Left renal cortex interstitium (tissue), 4 donors: ENCODE measurements at places on chromosomes 3 and 15.
A peak's percentile ranks its signal among the peaks of the same experiment; 100 is the strongest.

- DNase-seq = no peak
Observed at GRCh38 chr3:61580982-61581643, 19.7 kb downstream of the PTPRG start.

GRCh38 chr3:53142986-53143385, 12.8 kb upstream of the RFT1 start:
- no peak for DNase-seq

DNA sequence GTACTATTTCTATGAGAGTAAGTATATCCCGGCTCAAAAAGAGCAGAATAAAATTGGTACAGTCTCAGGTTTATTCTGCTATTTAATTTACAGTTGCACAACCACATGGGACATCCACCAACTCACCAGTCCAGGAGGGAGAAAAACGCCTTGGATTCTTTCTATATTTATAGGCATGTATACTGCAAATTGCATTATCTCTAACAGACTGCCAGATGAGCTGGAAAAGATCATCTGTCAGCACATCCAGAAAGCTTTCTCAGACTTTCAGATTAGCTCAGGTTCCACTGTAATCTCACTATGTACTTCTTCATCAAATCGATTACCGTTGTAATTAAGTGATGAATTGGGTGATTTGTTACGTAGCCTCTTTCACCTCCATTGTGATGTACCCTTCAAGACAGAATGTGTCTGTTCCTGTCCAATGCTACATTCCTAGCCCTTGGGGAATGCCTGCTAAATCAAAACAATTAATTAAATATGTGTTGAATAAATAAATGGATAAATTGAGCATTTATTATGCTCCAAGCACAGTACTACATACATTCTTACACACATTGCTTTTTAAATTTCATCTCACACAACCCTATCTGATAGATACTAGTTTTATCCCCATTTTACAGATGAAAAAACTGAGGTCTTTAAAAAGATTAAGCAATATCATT, 38.1 kb upstream of the TMC3 start:
- DNase-seq = no peak

- no peak for DNase-seq
Observed at GRCh38 chr3:99997293-99997692, 117.0 kb downstream of the FILIP1L start.

DNA sequence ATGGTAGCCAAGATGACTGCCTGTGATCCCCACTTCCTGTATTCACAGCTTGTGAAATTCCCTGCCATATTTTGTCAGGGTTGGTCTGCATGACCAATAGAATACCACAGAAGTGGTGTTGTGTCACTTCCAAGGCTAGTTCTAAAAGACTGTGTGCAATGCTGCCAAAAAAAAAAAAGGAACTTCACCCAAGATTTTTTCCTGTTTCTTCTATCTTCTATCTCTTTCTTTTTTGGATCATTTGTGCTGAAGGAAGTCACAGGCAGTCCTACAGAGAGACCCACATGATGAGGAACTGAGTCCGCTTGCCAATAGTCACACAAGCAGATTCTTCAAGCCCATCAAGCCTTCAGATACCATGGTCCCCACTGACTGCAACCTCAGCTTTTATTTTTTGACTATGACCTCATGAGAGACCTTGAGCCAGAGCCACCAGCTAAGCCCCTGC, 18.1 kb upstream of the RAF1 start:
- DNase-seq = no peak

GRCh38 chr3:129794311-129795185, 99.0 kb downstream of the TMCC1 start:
- DNase-seq = no peak

DNA sequence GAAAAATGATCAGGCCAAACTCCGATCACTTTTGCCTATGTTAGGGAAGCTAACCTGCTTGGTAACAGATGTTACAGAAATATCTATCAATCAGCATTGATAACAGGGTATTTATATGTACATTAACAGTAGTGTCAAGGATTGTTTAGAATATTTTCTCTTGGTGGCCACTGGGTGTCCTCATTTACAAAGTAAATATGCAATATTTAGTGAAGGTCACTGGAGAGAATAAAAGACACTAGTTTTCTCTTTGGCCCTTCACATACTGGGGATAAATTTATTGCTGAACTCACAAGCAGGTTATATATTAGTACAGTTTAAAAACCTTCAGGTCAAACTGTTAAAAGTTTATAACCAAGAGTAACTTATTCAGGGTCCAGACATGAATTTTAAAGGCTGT, 69.0 kb downstream of the TIGIT start:
- DNase-seq = no peak

DNA sequence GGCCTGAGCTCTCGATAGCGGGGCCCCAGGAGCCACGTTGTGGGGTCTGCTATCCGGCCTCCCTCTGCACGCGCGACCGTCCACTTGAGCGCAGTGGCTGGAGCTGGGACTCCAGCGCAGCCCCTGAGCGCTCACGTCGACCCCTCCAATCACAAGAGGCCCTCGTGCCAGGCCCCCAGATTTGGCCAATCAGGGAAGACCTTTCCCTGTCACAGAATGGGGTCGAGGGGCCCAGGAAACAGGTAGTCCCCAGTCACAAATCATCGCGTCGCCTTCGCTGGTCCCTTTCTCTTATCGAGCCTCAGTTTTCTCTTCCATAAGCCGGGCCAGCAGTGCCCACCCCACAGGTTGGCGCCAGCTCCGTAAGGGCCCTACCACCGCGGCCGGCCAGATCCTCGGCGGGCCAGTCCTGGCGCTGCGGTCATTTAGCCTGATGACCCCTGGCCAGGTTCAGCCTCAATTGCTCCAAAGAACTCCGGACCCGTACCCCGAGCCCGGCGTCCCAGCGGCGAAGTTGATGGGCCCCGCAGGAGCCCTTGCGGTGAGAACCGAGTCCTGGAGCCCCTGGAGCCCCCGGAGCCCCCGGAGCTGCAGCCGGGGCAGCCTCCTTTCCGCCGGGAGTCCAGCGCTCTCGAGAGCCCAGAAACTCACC, 435 bp downstream of the ALDH1L1 start:
- DNase-seq = no peak

GRCh38 chr3:108380128-108380795, 83.9 kb downstream of the HHLA2 start:
- DNase-seq = no peak

- no peak for DNase-seq
Observed at GRCh38 chr3:62768896-62769295, 106.3 kb downstream of the CADPS start.

- no peak for DNase-seq
Observed at GRCh38 chr15:51203797-51204196, 109.1 kb upstream of the TNFAIP8L3 start.

DNA sequence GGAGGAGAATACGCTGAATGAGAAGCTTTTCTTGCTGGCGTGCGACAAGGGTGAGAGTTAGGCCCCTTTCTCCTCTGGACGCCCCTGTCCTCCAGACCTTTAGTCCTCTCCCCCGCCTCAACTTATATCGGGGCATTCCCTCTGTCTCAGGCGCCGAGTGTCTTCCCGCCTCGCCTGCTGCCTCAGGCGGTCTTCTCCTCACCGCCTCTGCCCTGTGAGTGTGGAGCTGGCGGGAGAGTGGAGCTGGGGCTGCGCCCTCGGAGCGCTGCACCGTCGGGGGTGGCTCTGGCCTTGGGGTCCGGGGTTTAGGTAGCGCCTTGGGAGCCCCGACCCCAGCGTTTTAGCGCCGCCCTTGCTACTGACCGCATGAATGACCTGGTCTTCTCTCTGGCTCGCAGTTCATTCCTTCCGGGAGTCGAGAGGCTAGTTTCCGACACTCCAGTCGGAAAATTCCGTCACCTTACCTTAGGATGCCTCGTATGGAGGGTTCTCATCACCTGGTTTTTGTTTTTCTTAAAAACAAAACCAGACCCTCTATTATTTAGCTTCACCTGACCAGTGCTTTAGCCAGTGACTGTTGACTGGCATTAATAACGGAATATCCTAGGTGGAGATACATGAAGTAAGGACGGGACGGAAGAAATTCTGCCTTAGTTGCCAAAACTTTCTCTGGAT, 985 bp downstream of the TRPC1 start:
- DNase-seq = peak; percentile 37

- DNase-seq = no peak
Observed at GRCh38 chr15:89402518-89402805, 67.8 kb upstream of the POLG start.

DNA sequence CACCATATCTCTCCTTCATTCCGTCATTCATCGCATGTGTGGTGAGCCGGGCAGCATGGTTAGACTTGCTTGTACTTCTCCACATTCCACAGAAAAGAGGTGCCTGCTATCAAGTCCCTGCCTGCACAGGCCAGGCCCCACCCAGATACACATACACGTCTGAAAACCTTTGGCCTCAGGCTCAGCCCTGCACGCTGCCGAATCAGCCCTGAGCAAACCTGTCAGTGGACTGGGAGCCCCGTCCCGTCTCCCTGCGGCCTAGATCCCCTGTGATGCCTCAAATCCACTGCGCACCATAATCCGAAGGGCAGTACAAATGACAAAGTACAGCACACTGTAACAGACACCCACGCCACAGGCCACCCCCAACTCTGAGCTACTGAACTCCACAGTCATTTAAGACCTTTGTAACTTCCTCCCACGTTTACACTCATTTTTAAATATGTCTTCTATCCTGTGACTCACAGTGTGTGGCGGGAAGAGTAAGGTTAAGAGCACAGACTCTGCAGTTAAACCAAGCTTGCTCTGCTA, 67.1 kb downstream of the MB21D2 start:
- no peak for DNase-seq

DNA sequence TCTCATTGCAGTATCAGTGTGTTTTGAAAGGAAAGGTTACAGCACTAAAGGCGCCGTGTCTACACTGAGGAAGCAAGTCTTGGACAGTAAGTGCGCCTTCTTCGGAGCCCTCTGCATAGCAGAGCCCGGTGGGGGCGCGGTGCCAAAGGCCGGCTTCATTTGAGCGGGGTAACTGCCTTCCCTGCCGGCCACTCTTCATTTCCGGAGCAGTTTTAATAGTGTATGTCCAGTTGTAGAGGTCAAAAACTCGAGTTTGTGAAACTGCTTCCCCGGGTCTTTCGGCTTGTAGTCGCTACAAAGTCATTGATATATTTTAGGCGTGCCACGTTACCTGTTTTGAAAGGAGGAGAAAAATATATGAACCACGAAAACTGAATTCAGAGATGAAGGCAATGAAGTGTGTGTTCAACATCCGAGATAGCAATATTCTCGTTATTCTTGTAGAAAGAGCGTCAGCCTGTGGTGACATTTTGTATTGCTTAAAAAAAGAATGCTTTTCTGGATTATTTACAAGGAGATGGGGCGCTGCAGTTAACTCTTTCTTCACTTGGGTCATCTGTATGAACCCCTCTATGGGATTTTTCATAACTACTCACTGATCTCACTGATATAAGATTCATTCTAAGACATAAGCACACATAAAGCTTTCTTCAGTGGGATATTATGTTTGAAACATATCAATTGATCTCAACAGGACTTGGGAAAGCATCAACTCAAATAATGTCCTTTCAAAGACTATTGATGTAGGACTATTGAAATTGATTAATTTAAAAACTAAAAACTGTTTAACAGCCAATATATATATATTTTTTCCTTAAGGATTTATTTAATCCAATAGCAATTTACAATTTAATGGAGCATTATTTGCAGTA, 3.0 kb downstream of the ALCAM start:
- no peak for DNase-seq

DNA sequence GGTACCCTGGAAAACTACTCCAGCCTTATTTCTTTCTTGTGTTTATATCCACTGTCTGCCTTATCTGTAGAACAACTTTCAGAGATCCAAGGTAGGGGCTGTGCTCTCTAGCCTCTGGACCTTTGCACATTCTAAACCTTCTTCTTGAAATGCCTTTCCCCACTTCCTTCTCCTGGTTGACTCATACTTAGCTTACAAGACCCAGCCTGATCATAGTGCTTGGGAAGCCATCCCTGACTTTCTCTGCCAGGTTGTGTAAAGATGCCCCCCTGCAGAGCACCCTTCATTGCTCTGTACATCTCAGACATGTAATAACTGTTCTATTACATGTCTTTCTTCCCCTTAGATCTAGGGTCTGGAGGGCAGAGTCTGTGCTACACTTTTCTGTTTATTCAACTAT, 50.1 kb downstream of the PPM1L start:
- no peak for DNase-seq

DNA sequence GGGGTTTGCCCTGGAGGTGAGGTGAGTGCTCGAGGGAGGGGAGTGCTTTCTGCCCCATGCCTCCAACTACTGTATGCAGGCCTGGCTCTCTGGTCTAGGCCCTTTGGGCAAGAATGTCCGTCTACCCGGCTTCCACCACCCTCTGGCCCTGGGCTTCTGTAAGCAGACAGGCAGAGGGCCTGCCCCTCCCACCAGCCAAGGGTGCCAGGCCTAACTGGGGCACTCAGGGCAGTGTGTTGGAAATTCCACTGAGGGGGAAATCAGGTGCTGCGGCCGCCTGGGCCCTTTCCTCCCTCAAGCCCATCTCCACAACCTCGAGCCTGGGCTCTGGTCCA, 9.4 kb downstream of the DLL4 start:
- DNase-seq = no peak

- no peak for DNase-seq
Observed at GRCh38 chr15:59140422-59141226, 35.7 kb downstream of the CCNB2 start.

DNA sequence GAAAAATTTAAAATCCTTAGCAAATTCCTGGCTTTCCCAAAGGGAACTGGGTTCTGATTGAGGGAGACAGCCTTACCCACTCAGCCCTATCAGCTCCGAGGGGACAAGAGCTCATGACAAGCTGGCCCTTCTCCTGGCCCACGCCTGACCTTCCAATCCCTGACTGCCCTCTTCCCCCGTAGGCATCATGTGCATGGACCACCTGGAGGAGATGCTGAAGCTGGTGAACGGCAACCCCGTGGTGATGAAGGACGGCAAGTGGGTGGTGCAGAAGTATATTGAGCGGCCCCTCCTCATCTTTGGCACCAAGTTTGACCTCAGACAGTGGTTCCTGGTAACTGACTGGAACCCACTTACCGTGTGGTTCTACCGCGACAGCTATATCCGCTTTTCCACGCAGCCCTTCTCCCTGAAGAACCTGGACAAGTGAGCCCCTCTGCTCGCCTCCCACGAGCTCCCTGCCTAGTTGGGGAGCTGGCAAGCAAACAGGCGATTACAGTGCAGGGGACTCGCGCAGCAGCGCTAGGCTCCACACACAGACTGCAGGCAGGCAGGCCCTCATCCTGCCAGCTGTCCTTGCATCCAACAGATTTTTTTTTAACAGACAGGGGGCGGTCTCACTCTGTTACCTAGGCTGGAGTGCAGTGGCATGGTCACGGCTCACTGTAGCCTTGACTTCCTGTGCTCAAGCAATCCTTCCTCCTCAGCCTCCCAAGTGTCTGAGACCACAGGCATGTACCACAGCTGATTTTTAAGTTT, 16.8 kb downstream of the RPUSD3 start:
- no peak for DNase-seq

GRCh38 chr15:40338921-40339620, 1.7 kb downstream of the CCDC9B start:
- DNase-seq = no peak

DNA sequence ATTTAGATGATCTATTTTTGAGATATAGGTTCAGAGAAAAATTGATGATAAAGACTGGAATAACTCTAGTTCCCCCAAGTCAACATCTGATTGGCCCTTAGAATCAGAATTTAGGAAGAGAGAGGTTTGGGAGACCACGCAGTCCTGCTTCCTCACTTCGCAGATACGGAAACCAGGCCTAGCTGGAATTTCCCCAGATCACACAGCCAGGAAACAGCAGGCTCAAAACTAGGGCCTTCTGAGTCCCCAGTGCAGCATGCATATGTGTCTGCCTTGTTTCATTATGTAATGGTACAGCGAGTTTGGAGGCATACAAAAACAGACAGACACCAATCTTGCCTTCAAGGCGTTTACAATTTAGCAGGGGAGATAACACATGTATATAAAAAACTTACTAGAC, 177.1 kb upstream of the ICE2 start:
- DNase-seq = no peak
